ENCODE measurements at places on chromosomes 2 and 18.

DNA sequence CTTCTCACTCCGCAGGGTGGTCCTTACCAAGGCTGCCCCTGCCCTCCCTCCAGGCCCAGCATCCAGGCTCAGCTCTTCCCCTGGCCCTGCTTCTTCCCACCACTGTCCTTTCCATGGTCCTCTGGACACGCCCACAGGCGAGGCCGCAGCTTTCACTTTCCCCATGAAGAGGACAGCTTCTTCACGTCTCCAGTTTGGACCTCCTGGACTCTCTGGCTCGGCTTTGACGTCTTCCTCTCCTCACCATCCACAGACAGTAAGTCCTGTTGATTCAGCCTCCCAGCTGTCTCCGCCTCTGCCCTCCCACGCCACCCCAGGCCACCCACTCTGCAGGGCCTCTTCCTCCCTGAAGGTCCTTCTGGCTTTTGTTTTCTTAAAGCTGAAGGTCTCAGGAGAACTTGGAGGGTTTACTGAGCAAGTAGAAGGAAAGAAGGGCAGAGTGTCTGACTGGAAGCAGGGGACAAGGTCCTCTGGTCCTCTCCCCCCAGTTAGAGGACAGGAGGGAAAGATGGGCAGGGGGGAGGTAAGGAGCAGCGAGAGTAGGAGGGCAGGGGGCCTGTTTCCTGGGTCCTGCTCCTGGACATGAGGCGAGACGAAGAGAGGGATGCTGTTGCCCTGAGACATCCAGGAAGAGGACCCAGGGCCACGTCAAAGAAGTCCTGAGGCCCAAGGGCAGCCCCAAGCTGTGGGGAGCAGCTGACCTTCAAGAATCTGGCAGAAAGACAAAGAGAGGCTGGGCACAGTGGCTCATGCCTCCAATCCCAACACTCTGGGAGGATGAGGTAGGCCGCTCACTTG, 24.7 kb upstream of the NMUR1 start:
- DNase-seq: no peak

- no peak for DNase-seq
Measured at GRCh38 chr2:234374736-234375135, 122.1 kb downstream of the ARL4C start.

DNA sequence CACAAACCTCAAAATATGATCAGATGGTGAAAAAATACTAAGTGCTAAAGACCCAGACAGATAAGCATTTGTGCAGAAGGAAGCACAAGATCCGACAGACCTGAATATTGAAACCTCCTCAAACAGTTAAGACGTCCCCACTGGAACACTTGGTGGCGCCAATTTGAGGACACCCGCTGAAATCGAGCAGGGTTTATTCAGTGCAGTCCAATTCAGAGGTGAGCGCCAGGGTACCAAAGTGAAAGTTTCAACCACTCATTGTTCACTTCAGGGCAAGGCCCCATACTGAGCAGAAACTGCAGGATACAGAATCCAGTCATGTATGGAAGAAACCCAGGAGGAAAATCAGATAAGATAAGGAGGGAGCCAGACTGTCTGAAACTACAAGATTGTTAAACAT, 417.6 kb downstream of the LRRTM4 start:
- DNase-seq: no peak

- DNase-seq: no peak
Measured at GRCh38 chr2:149741646-149742045, 154.1 kb upstream of the MMADHC start.

- DNase-seq: no peak
Measured at GRCh38 chr2:108854484-108854883, 67.9 kb downstream of the CCDC138 start.

GRCh38 chr2:46435796-46436360, 43.5 kb upstream of the TMEM247 start:
- no peak for DNase-seq

GRCh38 chr2:39511605-39512433, 74.7 kb upstream of the MAP4K3 start:
- DNase-seq: no peak

DNA sequence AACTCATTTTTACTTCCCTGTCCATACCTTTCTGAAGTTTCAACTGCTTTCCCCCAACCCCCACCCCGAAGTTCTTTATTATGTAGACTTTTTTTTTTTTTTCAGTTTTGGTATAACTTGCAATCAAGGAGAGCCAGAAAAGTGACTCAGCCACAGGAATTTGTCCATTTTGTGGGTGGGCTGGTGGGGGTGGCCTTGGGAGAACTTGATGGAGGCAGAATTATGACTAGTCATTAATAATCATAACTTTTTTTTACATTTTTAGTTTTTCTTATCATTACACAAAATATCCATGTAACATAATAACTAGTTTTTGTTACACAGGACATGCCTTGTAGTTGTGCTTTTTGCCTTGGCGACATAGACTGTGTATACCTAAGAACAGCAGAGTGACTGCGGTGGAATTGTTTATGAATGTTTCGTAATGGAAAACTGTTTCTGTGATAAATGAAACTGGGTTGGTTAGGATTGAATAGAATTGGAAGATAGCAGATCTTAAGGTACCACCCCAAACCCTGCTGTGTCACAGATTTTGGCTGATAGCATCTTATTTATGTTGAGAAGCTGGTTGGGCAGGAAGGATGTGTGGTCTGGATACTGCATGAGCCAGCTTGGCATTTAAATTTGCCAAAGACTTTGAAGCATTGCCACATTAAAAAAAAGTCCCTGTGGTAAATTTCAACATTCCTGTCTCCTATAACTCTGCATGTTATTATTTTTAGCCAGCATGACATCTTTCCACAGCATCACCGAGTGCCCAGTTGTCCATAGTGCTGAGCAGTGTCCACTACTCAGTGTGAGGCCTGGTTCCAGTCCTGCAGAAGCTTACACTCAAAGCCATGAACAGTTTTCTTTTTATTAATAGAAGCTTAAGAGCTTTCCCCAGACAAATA, 30.7 kb downstream of the LYPD6B start:
- DNase-seq: no peak

GRCh38 chr2:98294711-98295110, 51.5 kb upstream of the CNGA3 start:
- no peak for DNase-seq

DNA sequence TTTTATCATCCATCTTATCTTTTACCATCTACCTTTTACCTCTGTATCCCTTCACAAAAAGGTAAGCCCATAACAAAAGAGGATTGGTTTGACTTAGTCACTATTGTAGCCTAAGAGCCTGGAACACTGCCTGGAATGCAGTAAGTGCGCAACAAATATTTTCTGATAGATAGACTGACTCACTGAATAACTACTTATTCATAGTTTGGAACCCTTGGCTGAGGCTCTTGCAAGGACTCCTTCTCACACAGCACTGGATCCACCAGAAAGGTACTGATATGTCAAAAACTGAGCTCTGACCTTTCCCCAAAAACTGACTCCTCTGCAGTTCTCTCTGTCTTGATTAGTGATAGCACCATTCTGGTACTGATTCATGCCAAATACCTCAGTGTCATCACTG, 426.7 kb downstream of the SETBP1 start:
- no peak for DNase-seq

- no peak for DNase-seq
Measured at GRCh38 chr2:108944601-108945331, 44.3 kb downstream of the EDAR start.

- DNase-seq: no peak
Measured at GRCh38 chr18:33282709-33283333, 157.7 kb downstream of the CCDC178 start.

- no peak for DNase-seq
Measured at GRCh38 chr18:44474067-44474411, 206.6 kb upstream of the SETBP1 start.

GRCh38 chr2:72916743-72917137, 579 bp upstream of the EMX1 start:
- no peak for DNase-seq

- no peak for DNase-seq
Measured at GRCh38 chr2:10285556-10286198, 17.0 kb upstream of the HPCAL1 start.

GRCh38 chr2:140641163-140641562, 1489.7 kb downstream of the LRP1B start:
- DNase-seq: no peak

GRCh38 chr2:238813109-238813508, 34.8 kb upstream of the TWIST2 start:
- DNase-seq: no peak

DNA sequence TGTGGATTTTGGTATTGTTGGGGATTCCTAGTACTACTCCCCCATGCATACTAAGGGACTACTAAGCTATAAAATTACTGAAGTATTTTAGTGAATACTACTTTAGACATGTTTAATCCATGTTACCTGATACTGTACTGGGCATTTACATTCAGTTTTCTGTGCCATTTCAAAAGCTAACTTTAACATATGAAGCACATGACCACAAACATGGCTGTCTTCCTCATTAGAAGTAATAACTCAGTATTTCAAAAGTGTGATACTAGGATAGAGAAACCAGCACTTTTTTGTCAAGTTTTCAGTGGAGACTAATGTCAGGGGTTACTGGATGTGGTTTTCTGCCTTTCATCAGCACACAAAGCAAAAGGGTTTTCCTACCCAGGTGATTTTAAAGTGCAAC, 27.9 kb downstream of the WDR33 start:
- DNase-seq: no peak

- no peak for DNase-seq
Measured at GRCh38 chr18:63284827-63285733, 34.5 kb downstream of the BCL2 start.

DNA sequence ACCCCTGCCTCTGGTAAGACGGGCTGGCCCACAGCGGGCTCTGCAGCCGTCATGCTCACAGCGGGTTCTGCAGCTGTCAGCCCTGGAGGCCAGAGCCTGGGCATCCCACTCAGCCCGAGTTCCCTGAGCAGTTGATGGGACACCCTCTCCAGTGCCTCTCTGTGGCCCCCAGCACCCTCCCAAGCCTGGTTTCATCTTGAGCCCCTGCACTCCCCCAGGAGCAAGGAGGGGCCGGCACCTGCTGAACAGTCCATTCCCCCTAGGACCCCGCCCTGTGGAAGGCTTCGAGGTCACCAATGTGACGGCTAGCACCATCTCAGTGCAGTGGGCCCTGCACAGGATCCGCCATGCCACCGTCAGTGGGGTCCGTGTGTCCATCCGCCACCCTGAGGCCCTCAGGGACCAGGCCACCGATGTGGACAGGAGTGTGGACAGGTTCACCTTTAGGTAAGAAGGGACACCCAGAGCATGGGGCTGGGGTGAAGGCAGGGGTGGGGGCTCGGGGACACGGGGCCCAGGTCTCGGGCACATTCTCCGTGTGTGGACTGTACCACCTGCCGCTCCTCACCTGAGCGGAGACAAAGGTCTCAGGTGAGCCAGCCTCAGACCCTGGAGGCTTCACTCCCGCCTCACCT, 34.5 kb downstream of the MTERF4 start:
- DNase-seq: no peak

DNA sequence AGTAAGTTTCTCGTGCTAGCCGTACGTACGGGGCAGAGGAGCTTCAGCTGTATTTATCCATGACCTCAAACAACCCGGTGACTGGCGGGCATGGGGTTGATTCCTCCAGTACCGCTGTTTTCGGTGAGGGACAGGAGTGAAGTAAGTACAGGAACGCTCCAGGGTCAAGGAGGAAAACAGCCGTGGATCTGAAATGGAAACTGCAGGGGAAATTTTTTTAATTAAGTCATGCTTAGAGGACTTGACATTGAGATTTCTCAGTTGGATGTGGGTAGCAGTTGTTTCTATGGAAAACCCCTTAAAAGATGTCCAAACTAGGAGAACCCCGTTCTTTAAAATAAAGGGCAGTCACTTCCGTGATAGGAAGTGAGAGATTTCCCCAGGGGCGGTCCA, 1.2 kb downstream of the RAB12 start:
- no peak for DNase-seq

GRCh38 chr18:57107140-57107832, 39.6 kb upstream of the BOD1L2 start:
- DNase-seq: no peak

GRCh38 chr2:163731735-163732134, 4.1 kb downstream of the FIGN start:
- DNase-seq: no peak

- DNase-seq: no peak
Measured at GRCh38 chr2:46849046-46849715, 66.4 kb downstream of the MCFD2 start.

- DNase-seq: no peak
Measured at GRCh38 chr18:43587538-43588153, 310.4 kb upstream of the SYT4 start.

GRCh38 chr2:1621041-1621440, 123.3 kb downstream of the PXDN start:
- DNase-seq: no peak

- DNase-seq: no peak
Measured at GRCh38 chr2:38079116-38080052, 3.4 kb upstream of the CYP1B1 start.

DNA sequence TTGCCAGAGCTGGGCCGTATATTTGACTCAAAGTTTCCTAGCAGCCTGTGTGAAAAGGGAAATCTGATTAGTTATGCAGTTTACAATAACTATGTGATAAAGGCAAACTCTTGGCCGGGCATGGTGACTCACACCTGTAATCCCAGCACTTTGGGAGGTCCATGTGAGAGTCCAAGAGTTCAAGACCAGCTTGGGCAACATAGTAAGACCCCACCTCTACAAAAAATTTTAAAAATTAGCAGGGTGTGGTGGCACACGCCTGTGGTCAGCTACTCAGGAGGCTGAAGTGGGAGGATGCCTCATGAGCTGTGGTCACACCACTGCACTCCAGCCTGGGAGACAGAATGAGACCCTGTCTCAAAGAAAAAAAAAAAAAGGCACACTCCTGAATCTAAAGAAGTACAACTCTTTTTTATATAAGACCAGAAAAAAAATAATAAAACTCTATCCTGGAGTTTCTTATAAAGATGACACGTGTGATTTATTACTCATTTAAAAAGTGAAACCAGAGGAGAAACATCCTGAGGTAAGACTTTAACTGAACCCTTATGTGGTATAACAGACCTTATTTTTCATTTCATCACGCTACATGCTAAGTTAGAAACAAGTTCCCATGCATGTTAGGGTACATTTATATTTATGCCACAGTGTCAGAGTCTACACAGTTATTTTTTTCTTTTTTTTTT, 32.6 kb upstream of the KCMF1 start:
- no peak for DNase-seq

DNA sequence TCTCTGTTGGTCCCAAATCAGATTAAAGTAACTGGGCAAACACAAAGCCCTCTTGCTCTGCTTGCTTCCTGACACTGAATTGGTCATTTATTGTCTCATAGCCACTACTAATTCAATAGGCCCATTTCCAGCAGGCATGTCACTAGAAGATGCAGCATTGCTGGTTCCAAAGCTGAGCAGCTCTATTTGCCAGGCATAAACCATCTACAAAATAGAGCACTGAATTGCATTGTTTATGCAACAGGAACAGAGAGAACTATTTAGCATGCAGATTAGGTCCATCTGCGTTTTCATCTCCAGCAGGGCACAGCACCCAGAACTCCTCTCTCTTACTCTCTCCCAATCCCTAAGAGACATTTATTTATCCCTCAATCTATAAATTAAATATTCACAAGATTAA, 227.6 kb downstream of the SUCLG1 start:
- DNase-seq: no peak

GRCh38 chr2:182522405-182522896, 95.6 kb upstream of the PDE1A start:
- DNase-seq: no peak

GRCh38 chr2:96397756-96398530, 62.4 kb downstream of the NCAPH start:
- DNase-seq: no peak

Data from activated T-cell treated with anti-CD3 and anti-CD28 coated beads for 1 hour (primary cell).